ENCODE measurements at places on chromosomes 1 and 21.
A peak's percentile ranks its signal among the peaks of the same experiment; 100 is the strongest.

GRCh38 chr1:77265180-77265579 lies 16.6 kb upstream of the AK5 start:
- no peak for DNase-seq

GRCh38 chr1:21764615-21765423 lies 18.1 kb downstream of the USP48 start:
- peak; percentile 42 for DNase-seq

DNA sequence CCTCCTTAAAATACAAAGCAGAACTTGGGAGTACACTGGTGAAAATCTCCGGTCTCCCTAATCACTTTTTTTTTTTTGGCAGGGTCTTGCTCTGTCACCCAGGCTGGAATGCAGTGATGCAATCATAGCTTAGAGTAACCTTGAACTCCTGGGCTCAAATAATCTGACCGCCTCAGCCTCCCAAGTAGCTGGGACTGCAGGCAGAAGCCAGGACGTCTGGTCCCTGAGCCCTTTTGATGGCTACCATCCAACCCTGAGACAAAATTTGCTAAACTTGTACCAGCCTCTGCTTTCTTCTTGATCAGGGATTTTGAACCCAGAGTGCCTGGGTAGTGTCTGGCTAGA lies 4.1 kb downstream of the L1TD1 start:
- no peak for DNase-seq

GRCh38 chr1:75838079-75838478 lies 41.4 kb downstream of the MSH4 start:
- no peak for DNase-seq

- DNase-seq = no peak
Observed at GRCh38 chr1:101181930-101182329, 54.9 kb upstream of the S1PR1 start.

- DNase-seq = no peak
Observed at GRCh38 chr1:181712711-181713110, 229.4 kb downstream of the CACNA1E start.

DNA sequence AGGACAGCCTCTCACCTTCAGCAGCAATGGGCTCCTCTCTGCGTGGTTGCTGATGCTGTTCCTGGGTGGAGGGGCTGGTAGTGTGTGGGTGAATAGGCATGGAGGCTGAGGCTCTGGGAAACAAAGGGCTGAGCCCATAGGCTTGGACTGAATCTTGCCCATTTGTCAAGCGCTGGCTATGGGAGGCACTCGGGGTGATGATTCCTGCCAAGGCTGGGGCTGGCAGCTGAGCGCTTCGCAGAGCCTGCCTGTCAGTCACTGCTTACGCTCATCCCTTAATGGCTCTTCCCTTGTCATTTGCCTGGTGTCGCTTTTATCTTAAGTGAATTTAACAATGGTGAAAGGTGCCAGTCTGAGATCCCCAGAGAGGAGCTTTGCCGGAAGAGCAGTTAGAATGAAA lies 353.3 kb downstream of the PBX1 start:
- DNase-seq = no peak

- DNase-seq = no peak
Observed at GRCh38 chr1:214707306-214708087, 104.5 kb downstream of the CENPF start.

DNA sequence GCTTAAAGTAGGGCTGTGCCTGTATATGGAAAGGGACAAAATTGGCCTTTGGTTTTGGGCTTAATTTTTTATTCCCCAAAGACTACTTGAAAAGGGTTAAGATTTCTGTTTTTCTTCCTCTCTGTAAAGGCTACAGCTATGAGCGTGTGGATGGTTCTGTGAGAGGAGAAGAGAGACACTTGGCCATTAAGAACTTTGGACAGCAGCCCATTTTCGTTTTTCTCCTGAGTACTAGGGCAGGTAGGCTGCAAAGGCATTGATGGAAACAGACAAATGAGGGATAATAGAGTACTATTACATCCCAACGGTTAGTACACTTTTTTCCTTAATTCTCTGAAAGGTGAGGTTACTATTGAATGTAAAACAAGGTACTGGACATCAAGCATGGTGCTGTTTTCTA lies 29.6 kb downstream of the CHD1L start:
- no peak for DNase-seq

DNA sequence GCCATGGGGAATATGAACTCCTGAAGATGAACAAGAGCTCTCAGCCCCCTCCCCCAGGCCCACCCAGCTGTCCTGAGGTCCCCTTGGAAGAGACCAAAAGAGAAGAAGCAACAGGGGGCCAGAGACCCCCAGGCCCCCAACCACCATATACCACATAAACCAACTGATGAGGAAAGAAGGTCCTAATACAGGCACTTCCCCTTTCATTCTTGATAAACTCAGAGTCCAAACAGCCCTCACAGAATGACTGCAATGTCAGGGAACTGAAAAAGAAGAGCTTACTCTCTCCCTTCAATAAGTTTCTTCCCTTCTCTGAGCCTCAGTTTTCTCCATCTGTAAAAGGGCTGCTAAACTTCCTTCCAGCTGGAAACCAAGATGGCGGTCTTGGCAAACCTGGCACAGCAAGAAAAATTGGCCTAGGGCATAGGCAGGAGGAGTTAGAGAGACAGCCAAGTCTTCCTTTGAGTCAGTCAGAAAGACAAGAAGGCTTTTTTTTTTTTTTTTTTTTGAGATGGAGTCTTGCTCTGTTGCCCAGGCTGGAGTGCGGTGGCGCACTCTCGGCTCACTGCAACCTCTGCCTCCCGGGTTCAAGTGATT lies 90.5 kb downstream of the VWA5B1 start:
- no peak for DNase-seq

GRCh38 chr1:243693800-243694199 lies 156.2 kb downstream of the AKT3 start:
- no peak for DNase-seq

DNA sequence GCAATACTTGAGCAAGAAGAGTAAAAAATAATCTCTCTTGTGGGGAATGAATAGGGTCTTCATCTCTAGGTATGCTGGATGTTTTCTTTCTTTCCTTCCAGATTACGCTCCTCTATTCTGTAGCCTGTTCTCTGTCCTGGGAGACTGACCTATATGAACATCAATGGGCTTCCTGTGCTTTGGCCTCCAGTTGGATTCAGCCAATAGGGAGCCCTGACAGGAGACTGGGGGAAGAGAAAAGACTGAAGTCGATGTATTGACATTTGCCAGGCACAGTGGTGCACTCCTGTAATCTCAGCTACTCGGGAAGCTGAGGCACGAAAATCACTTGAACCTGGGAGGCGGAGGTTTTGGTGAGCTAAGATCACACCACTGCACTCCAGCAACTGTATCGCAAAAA lies 17.6 kb downstream of the SEMA6C start:
- no peak for DNase-seq

DNA sequence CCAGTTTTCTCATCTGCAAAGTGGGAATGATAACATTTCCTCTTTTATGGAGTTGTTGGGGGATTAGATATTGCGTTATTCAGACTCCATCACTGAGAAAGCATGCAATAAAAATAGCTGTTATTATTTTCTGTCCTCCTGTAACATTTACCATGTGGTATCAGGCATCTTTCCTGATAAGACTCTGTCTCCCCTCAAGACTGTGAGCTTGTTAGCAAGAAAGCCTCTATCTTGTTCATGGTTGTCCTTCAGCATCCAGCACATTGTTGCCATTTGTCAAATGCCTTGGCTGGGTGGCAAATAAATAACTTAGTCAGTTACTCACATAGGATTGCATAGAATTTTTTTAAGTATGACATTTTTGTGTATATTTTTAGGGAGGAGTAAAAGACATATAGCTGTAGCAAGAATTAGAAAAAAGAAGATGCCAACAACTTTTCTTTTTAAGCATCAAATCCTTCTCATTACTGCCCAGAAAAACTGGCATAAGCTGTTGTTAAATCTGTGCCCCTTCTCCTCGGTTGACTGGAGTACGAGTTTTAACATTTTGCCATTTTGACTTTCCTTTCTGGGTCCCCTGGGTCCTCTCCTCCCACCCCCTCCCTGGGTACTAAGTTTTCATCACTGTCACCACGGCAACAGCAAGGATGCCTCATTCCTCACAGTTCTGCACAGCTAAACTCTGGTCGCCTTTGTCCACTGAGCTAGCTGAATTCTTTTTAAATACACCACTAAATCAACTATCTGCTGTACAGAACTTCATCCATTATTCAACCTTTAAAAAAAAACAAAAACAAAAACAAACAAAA lies 1.0 kb upstream of the JAM2 start:
- no peak for DNase-seq

GRCh38 chr1:180951186-180951745 lies 38.6 kb downstream of the KIAA1614 start:
- no peak for DNase-seq

GRCh38 chr1:84991097-84991920 lies 5.6 kb downstream of the MCOLN2 start:
- no peak for DNase-seq

- no peak for DNase-seq
Observed at GRCh38 chr1:112852276-112852675, 103.7 kb downstream of the SLC16A1 start.

DNA sequence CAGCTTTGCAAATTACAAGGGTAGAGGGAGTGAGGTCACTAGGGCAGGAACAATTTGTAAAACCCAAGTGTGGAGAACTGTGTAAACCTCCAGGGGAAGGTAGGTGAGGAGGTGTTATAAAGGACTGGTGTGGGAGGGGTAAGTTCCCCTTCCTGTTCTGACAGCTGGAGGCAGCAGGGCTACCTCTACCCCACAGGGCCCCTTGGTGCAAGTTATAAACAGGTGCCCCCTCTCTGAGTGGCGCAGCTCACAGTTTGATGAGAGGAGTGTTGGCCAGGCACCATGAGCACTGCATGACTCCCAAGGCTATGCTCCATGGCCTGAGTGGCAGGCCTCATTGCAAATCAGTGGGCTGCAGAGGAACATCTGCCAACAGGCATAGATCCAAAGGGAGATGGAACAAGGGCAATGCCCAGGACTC lies 41.0 kb downstream of the MFSD2A start:
- DNase-seq = no peak

GRCh38 chr21:24829397-24829796 lies 777.9 kb downstream of the MRPL39 start:
- no peak for DNase-seq

DNA sequence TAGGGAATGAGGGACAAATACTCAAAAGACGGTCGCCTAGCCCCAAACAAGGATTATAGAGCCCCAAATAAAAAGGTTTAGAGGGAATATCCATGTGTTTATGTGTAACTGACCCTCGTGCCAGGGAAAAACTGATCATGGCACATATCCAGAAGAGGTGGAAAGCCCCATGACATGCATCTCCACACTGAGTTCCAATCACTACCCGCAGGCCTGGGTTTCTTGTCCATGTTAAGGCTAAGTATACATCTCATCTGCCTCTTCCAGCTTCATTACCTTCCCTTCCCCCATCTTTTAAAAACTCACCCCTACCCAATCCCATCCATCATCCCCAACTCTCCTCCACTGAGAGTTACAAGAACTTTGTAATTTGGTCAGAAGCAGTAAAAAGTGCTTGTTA lies 15.2 kb downstream of the GADD45A start:
- no peak for DNase-seq

GRCh38 chr1:46410156-46411009 lies 16.3 kb downstream of the FAAH start:
- no peak for DNase-seq

GRCh38 chr1:56686169-56686568 lies 41.1 kb downstream of the PRKAA2 start:
- no peak for DNase-seq

DNA sequence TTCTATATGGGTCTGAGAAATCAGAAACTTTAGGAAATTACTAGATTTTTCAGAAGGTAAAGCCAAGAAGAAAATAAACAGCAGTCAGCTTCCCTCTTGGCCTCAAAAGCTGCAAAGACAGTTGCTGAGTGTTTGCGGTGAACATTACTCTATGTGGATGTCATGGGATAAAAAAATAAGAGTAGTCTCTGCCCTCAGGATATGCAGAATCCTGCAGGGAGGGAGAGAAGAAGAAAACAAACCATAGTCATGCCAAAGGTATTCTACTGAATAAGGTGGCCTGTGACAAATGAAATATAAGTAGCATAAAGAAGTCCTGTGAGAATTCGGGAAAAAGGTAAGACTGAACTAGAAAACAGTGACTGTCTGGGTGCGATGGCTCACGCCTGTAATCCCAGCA lies 19.0 kb downstream of the YARS1 start:
- DNase-seq = no peak

- DNase-seq = no peak
Observed at GRCh38 chr1:40766017-40766416, 17.6 kb upstream of the KCNQ4 start.

- no peak for DNase-seq
Observed at GRCh38 chr1:151455966-151456365, 3.3 kb downstream of the POGZ start.

DNA sequence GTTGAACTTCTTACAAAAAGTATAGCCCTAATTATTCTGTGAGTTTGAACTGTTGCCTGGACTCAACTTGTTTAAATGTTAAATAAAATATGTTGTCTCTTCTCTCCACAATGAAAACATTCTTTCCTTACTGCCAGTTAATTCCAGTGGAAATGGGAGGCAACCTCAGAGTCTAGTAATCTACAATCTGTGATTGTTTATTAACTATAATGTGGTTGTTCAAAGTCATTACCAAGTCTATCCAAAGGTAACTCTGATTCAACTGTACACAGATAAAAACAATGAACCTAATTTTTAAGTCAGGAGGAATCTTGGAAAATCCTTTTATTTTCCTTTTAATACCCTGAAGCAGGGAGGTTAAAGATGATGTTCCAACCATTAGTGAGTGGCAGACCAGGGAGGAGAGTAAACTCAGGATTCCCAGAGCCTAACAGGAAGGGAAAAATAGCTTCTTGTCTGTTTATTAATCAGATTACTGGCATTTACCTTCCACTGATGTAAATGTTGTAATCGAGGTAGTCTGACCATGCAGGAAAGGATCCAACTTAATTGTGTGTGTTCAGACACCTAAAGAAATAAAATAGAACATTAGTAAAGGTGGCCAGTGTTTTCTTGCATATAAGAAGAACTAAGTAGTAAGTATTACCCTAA lies 57.1 kb upstream of the TBX15 start:
- DNase-seq = no peak

DNA sequence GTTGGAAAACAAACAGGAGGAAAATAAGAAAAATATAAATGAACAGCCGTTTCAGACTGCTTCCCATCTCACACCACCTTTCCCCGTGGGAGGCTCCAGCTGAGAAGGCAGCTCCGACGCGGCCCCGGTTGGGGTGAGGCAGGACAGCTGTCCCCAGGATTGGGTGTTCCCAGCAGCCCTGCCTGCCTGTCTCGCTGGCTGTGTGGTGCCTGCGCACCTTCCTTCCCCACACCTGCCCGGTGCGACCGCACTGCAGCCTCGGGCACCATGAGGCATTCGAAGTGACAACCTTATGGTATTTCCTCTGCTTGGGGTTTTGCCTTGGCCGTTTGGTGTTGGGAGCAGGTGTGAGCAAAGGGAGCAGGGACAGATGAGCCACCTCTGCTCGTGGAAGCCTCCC lies 161.6 kb downstream of the PRDM16 start:
- no peak for DNase-seq

Measured in skin of body (tissue), 3 donors.